ENCODE measurements at places on chromosomes 4 and X.

DNA sequence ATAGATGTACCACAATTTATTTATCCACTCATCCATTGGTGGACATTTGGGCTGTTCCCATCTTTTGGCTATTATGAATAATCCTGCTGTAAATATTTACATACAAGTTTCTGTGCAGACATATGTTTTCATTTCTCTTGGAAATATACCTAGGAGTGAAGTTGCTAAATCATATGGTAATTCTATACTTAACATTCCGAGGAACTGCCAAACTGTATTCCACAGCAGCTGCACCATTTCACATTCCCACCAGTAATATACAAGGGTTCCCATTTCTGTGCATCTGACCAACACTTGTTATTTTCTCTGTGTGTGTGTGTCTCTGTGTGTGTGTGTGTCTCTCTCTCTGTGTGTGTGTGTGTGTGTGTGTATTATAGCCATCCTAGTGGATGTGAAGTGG, 15.4 kb upstream of the DOCK11 start:
- DNase-seq = no peak

DNA sequence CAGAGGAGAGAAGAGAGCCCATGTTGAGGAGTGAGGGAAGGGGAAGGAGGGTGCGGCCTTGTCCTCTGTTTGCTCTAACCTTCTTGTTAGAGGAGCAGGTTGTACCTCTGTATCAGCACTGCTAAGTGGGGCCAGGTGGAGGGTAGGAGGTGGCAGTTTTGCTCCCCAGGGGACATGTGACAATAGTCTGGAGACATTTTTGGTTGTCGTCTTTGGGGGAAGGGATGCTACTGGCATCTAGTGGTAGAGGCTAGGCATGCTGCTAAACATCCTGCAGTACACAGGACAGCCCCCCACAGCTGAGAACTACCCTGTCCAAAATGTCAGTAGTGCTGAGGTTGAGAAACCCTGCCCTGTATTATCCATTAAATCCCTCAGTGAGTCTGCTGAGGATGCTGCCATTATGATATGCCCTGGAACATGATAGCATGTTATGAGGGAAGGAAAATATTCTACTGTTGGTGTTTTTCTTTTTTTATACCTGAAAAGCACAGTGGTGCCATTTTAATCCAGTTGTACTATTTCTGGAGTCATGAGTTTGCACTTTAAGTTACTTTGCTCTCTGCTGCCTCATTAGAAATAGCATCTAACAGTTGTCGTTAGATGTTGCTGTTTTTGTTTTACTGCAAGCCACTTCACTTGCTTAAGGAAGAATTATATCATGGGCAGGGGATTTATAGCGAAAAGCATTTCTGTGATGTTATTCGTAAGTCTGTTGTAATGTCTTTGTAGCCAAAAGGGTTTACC, 90.6 kb downstream of the LRP2BP start:
- no peak for DNase-seq

- no peak for DNase-seq
These were observed 105.6 kb downstream of the TSPAN7 start for GRCh38 chrX:38666909-38667308.

- DNase-seq = no peak
These were observed 146.2 kb upstream of the TLL1 start for GRCh38 chr4:165726831-165727230.

DNA sequence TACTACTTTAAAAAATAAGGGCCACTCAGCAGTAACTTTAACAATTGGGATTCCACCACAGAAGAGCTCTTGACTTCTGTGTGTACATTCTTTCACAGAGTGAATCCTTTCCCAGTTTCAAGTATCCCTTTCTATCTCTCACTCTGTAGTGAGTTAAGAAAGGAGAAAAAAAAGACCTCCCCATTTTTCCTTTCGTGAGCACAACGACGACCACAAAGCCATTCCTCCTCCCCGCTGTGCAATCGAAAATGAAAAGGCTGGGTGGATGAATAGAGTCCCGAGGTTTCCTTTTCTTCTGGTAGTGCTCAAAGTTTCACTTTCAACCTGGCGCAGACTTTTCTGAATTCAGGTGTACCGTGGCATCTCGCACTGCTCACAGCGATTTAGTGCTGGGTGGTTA, 58.0 kb downstream of the TAB3 start:
- peak; percentile 11 for DNase-seq

DNA sequence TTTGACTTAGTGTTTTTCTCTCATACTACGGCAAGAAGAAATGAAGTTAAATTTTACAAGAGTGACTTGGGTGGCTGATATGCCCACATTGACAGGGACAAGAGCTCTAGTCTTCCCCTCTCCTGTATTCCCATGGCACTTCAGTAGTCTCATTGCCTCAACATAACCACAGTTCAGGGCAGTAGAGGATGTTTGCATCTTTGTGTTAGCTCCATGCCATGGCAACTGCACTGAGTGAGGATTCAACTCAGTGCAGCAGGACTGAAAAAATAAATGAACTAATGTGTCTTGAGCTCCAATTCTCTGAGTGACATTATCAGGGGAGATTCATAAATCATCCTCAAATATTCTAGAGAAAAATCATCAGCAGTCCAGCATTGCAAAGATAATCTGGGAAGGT, 78.8 kb downstream of the TET2 start:
- no peak for DNase-seq
